ENCODE measurements at places on chromosomes 7 and 10. TPM values are rescaled to one million over a fixed set of nuclear protein-coding genes. Genes with fewer than 3 reads are reported as not detected.
A peak's percentile ranks its signal among the peaks of the same experiment; 100 is the strongest.

DNA sequence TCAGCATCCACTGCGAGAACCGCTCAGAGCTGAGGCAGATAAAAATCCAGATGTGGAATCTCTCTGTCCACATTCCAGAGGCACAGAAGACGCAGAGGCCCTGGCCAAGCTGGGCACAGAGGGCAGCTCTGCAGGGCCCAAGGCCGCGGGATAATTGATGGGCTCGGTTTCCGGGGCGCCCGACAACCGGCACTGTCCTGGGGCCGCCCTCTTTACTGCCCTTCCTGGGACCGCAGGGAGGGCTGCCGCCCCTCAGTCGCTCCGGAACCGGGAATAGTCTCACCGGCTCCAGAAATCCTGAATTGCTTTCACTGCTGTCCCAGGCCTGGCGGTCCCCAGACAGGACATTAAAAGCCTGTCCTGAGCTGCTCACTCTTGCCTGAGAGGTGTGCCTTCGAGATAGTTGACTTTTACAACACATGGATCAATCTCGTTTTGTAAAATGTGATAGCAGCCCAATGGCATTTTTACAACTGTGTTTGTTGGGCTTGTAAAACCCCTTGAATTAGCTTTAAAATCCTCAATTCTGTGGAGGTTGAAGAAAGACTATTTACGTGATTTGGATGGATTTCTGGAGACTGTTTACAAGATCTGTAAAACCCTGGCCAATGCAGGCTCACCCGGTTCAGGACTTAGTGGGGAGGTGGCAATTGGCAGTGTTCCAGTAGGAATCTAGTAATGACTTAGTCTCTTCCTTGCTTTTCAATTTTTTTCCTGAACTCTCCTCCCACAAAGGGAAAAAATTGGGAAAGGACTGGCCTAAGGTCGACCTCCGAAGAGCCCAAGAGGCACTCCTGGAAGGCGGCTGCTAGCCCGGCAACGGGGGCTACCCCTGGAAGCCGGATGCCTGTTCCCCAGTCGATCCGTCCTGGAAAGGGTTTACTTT lies 1.4 kb upstream of the HOXA6 start:
- DNase-seq, result no peak

The NUTM2E gene
- total RNA-seq, result not detected

DNA sequence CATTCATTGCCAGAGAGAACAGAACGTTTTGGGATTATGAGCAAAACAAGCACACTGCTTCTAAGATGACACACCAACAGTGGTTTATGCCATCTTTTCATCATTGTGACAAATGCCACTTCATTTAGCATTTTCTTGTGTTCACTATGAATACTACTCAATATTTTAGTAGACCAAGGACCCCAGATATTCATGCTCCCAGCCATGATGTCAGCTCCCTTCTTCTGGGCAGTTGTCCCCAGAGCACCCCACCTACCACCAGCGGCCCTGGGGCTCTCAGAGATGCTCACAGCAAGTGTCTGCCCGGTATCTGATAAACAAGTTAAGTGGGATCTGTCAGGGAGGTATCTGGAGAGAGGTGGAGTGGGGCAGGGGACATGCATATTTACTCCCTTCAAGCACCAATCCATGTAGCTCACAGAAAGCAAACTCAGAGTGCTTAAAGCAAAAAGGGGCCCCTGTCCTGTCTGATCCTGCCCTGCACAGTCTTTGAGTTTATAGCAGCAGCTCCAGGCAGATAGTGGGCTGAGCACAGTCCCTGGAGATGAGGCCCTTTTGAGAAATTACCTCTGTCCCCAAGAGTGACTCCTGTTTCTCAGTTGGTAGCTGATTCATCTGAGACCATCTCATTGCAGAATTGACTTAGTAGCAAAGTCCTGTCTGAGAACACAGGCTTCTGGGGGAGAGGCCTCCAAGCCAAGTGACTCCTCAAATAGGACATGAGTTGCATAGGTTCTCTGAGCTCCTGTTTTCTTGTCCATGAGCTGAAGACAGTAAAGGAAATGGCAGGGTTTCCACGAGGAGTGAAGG lies 281.8 kb upstream of the KLF6 start:
- peak; percentile 10 for DNase-seq

DNA sequence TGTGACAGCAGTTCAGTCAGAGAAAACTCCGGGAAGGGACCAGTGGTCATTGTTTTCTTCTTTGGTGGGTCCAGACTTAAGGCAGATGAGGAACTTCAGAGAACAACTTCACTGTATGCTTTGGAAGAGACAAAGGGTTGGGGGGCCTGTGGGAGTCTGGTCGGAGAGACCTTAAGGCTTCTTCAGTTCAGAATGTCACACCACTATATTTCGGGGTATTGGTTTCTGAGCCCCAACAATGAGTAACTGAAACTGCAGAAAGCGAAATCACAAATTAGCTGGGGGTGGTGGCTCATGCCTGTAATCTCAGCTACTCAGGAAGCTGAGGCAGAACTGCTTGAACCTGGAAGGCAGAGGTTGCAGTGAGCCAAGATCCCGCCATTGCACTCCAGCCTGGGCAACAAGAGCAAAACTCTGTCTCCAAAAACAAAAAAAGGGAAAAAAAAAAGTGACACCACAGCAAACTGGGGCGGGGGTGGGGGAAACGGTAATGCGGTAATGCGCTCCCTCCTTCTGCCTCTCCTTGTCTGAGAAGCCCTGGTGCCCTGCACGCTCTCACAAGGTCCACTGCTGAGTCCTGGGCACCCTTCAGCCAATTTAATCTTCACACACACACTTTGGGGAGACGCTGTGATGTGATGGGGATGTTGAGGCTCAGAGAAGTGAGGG lies 2.2 kb upstream of the ADIRF start:
- peak; percentile 51 for DNase-seq

DNA sequence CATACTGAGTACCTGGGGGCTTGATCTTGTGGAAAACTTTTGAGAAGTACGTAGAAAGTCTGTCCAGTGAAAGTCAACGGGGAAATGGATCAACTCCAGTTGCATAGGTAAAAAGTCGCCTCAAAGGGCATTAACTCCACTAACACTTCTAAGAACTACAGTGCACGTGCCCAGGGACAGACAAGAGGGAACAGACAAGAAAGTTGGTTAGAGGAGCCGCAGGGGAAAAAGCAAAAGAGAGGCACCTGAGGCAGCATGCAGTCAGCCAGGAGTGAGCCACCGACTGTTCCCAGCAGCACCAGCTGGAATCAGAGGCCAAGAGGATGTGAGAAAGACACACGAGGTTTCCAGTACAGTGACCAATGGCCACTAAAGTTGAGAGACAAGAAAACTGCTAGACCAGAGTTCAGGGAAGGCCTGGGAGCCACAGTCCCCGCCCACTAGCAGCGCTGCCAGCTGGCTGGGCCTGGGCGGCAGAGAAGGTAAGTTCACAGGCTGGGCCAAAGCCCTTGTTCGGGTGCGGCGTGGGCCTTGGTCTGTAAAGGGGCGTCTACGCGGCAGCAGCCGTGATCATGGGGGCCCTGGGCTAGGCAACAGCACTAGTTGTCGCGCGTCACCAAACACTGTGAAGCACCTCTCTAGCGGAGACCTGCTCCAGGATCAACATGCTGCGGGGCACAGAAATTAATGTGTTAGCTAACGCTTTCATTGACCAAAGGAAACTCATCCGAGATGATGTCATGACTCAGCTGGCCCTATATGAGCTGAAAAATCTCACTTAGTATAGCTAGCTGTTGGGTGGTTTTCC lies 14.0 kb downstream of the ITGB1 start:
- no peak for DNase-seq
